ENCODE measurements at places on chromosomes 4 and X. TPM values are rescaled to one million over a fixed set of nuclear protein-coding genes. Genes with fewer than 3 reads are reported as not detected.

- no peak for DNase-seq
Measured at GRCh38 chr4:3030566-3031356, 43.6 kb downstream of the HTT-AS start.

DNA sequence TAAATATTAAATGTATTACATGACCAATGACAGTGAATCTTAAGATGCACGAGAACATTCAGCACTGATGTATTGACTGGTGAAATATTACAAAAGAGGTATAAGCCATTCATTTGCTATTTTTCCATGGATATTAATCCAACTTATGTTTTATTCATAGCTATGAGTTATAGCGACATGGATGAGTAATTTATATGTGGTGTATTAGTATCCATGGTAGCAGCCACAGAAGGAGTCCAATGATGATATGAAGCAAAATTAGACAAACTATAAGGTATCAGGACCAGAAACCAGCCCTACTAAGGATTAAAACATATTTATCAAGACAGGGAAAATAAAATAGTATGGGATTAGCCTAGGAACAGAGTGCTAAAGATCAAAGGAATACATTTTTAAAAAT, 50.7 kb downstream of the THAP9 start:
- DNase-seq = no peak

DNA sequence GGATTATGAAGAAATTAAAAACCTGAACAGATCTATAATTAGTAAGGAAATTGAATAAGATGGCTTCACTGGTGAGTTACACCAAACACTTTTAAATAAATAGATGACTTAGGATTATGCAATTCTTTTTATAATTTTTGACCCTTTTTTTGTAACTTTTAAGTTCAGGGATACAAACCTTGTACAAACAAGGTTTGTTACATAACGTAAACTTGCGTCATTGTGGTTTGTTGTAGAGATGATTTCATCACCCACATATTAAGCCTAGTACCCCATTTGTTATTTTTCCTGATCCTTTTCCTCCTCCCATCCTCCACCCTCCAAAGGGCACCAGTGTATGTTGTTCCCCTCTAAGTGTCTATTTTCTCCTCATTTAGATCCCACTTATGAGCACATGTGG, 75.7 kb downstream of the CPEB2 start:
- DNase-seq = no peak

DNA sequence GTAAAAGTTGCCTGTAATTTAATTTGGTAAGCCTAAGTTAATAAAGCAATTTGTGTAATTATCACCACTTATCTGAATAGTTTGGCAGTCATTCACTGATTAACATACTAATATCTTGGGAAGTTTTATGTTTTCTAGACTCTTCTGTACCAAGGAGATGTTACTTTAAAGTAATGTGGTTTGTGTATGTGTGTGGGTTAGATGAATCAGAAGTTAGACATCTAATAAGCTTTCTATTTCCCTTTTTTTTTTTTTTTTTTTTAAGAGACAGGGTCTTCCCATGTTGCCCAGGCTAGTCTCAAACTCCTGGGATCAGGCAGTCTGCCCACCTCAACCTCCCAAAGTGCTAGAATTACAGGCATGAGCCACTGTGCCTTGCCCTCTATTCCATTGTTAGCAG, 5.3 kb downstream of the SLAIN2 start:
- no peak for DNase-seq

TCEAL6 gene
- total RNA-seq = not detected

DNA sequence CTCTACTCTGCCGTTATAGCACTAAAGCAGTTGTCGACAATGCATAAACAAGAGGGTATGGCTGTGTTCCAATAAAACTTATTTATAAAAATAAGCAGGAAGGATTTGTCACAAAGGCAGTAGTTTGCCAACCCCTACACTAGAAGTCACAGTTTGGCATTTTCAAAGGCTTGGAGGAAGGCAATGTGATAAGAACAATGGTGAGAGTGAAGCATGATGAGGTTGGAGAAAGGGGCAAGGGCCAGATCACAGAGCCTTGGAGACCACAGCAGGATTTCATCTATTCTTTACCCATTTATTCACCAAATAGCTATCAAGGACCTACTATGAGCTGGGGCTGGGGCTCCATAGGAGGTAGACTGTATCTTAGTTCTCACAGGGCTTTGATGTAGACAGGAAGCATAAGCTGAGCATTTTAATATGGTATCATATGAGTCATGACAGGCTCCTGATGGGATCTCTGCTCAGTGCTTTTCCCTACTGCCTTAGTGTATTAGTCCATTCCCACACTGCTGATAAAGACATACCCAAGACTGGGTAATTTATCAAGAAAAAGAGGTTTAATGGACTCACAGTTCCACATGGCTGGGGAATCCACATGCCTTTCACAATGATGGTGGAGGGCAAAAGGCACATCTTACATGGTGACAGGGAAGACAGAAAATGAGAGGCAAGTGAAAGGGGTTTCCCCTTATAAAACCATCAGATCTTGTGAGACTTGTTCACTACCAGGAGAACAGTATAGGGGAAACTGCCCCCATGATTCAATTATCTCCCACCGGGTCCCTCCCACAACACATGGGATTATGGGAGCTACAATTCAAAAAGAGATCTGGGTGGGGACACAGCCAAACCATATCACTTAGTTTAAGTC, 58.9 kb downstream of the PPM1K start:
- DNase-seq = no peak

DRD5 gene
- total RNA-seq = not detected

DNA sequence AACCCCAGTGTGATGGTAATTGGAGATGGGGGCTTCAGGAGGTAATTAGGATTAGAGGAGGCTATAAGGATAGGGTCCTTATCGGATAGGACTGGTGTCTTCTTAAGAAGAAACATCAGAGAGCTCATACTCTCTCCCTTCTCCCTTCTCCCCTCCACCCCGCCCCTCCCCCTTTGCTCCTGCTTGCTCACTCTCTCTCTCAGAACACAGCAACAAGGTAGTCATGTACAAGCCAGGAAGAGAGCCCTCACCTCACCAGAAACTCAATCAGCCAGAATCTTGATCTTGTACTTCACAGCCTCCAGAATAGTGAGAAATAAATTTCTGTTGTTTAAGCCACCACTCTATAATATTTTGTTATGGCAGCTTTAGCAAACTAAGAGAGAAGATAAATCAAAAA, 4.5 kb downstream of the DDX60L start:
- DNase-seq = no peak

DNA sequence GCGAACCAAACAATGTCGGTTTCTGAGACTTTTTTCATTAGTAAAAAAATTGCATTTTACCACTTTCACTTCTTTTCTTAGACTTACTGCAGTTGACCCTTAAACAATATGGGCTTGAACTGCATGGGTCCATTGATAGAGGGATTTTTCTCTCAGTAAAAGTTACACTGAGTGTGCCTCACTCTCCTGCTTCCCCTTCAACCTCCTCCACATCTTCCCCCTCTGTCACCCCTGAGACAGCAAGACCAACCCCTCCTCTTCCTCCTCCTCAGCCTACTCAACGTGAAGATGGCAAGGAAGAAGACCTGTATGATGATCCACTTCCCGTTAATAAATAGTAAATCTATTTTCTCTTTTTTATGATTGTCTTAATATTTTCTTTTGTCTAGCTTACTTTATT, 43.4 kb downstream of the TEC start:
- DNase-seq = no peak

GAGE12H gene
- not detected for total RNA-seq

DNA sequence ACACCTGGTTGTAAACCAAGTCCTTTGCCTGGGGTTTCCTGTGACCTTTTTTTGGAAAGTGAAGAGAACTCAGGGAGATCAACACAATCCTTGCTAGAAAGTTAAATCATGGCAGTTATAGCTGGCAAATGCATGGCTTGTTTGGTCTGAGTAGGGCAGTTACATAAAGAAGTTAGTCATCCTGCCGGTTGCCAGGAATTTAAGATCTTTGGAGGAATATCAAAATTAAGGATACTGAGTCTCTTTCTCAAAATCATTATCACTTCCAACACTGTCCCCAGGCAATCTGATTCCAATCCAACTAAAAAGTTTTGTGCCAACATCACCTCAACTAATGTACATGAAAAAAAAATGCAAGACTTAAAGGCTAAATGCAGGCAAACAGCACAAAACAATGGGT, 40.3 kb downstream of the C4orf54 start:
- DNase-seq = no peak

DNA sequence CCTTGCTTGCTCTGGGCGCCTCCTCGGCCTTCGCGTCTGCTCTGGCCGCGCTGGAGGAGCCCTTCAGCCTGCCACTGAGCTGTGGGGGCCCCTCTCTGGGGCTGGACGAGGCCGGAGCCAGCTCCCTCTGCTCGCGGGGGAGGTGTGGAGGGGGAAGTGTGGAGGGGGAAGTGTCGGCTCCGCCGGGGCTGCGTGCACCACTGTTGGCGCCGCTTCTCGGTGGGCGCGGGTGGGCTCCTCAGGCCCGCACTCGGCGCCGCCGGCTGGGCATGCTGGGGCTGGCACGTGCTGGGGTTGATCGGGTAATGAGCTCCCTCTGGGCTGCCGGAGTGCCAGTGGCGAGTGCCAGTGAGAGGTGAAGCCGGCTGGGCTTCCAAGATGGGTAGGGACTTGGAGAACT, 116.7 kb downstream of the CPXCR1 start:
- no peak for DNase-seq

- DNase-seq = no peak
Measured at GRCh38 chrX:68646421-68646820, 1.0 kb upstream of the STARD8 start.

GRCh38 chr4:111066447-111066846, 443.6 kb upstream of the PITX2 start:
- DNase-seq = no peak

- no peak for DNase-seq
Measured at GRCh38 chrX:19760841-19761512, 126.4 kb downstream of the SH3KBP1 start.

CLIC2 gene
- total RNA-seq = 3.0 TPM

S100P gene
- 61.9 TPM for total RNA-seq

- no peak for DNase-seq
Measured at GRCh38 chrX:132004728-132005127, 18.4 kb upstream of the STK26 start.
